Effector CD4-positive, alpha-beta T cell (primary cell): ENCODE measurements at places on chromosomes 2 and 18.

- DNase-seq, result no peak
Observed at GRCh38 chr2:162381851-162382250, 37.9 kb downstream of the GCA start.

DNA sequence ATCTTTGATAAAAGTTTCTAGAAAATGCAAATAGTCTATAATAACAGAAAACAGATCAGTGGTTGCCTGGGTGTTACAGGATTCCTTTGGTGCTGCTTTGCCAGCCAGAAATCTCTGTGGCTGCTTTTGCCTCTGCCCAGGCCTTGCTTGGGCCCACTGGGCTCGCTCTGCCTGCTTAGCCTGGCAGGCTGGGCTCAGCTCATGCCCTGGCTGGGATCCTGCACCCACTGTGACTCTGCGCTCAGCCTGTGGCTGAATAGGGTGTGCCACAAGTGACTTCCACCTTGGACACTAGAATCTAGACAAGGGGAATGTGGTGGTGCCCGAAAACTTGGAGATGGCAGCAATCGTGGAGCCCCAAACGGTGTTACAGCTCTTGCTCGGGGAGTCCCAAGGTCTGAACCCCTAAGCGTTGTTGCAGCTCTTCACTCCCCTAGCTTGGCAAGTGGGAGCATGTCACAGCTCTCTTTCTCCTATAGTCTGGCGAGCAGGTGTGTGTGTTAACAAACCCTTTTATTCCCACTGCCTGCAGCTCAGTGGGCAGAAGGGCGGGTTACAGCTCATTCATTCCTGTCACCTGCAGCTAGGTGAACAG, 50.9 kb downstream of the FBXO48 start:
- no peak for DNase-seq

DNA sequence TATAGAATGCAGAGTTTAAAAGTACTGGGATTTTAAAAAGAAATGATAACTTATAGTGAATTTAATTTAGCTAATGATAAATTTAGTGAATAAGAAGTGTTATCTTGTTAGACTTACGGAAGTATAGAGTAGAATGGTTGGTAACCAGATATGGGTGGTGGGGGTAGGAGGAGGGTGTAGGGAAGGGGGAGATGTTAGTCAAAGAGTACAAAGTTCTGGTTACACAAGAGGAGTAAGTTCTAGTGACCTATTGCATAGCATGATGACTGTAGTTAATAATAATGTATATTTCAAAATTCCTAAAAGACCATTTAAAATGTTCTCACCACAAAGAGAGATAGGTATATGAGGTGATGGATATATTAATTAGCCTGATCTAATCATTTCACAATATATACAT, 184.8 kb upstream of the STON1 start:
- no peak for DNase-seq

- DNase-seq, result no peak
Observed at GRCh38 chr2:109269706-109270504, 140.9 kb downstream of the SH3RF3 start.

- DNase-seq, result no peak
Observed at GRCh38 chr2:205931388-205931787, 154.6 kb downstream of the INO80D start.

GRCh38 chr18:74773171-74773624, 175.5 kb downstream of the ZNF407 start:
- DNase-seq, result no peak

GRCh38 chr2:188114014-188114413, 177.7 kb upstream of the GULP1 start:
- no peak for DNase-seq

DNA sequence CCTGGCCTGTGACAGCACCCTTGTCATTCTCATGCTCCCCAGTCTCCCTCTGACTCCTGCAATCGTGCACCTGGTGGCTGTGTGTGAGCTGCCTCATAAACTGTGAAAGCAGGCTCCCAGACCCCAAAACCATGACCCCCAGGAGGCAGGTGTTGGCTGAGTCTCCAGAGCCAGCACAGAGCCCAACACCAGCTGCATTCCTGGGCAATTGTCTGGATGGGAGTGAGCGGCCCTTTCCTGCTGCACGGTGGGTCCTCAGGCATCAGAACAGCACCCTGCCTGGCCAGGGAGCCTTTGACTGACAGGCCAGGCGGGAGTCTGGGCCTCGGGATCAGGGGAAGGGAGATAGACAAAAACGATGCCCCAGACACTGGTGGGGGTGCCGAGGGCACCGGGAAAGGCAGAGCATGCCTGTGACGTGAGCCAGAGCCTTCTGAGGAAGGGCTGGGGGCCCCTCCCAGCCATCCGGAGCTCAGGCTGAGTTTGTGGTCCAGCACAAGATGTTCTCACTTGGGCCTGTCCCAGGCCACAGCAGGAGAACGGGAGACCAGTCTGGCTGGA, 135.1 kb upstream of the GPC1 start:
- no peak for DNase-seq
